ENCODE measurements at places on chromosomes 2 and 18.

DNA sequence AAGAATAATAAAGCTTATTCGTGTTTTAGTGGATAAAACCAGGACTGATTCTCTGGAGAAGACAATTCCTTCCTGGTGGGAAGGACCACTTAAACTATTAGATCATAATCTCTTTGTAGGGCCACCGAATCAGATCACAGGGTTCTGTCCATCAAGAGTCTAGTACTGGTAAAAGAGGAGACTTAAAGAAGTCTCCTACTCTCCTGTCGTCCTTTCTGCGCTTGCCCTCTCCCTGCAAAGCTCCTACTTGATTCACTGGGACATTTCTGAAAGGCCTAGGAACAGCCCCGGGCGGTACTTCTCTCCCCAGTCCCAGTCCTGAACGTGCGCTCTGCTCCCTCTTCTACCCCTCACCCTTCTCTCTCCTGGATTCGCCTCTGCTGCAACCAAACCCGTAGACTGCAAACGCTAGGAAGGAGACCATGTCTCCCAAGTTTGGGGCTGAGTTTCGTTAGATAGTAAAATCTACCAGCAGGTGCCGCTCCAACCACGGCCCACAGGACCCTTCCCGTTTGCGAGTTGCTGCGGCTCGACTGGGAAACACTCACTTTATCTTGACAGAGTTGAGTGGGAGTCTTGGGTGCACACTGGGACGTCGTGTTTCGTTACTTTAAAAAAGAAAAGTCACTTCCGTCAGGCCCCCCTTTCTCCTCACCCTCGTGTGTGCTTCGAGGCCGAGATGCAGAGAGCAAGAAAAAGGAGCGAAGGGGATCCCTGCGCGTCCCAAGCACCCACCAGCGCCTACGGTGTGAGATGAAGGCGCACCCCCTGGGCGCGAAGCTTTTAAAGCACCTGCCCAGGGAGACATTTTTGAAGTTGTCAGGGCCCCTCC, 923 bp downstream of the FIGLA start:
- DNase-seq = peak; percentile 60

- no peak for DNase-seq
These were observed 44.7 kb upstream of the SH3RF3 start for GRCh38 chr2:109084341-109084740.

DNA sequence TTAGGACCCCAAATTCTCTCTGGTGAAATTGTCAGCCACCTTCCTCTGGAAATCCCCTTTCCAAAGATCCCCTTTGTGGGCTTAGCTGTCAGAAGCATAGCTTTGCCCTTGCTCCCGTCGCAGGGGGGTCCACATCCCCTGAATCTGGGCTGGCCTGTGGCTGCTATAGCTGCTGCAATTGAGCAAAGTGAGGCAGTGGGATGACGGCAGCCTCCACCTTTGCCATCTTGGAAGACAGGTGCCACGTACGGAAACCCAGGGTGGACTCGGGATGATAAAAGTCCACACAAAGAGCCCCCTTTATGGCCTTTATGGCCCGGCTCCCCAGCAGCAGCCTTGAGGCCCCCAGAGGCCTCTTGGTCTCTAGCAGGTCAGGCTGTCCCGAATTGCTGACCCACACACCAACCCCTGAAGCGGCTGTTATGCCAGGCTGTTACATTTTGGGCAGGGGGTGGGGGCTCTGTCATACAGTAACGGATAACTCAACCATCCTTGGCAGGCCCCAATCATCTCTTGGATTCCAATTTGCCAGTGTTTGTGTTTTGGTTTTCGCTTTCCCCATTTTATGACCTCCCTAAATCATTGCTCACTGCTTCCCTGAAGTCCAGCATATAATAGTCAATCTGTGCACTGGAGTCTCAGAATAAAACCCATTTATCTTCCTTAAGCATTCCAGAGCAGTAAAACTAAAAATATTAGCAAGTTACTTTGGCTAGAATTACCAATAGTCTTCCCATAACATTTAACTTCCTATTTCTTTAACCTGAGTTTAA, 33.2 kb upstream of the ID2 start:
- no peak for DNase-seq

DNA sequence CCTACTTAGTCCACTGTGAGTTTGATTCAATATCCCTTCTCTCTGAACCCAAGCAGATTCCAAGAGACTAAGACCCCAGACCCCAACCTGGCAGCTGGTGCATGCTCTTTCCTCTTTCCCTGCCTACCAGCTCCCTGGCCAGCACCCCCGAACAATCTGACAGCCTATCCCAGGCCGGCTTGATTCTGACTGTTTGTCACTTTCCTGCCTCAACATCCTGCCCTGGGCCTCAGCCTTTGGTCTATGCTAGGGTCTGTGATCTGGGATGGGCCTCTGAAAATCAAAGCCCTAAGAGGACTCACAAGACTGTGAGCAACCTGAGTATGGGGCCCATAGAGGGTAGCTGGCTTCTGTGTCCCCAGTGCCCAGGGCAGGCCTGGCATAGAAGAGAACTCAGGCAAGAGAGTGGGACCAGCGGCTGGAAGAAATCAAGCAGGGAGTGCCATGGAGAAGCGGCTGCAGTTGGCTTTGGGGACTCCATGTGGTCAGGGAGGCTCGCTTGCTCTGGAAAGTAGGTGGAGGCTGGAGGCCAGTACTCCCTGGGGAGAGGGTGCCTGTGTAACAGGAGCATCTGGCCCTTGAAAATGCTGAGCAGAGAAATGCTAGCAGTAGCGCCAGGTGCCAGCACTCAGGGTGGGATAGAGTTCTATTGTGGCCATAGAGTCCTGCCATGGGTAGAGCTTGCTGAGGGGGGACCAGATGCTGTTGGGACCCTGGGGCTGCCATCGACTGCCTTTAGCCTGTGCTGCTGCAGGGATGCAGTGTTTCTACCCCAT, 343.9 kb downstream of the DYSF start:
- no peak for DNase-seq

DNA sequence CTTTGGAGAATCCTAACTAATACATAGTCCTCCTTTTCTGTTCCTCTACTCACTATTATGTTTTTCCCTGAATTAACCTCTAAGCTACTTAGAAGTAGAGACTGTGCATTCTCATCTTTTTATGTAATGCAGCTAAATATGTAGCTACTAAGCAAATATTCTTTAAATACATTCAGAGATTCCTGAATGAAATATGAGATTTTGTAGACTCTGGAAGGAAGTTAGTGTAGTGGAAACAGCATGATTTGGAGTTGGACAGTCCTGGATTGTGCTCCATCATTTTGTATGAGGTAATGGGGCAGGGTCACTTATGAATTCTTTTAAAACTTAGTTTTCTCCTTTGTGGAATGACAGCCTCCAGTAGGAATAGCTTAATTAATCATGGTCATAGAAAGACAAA, 24.7 kb upstream of the NT5C1B start:
- DNase-seq = no peak

DNA sequence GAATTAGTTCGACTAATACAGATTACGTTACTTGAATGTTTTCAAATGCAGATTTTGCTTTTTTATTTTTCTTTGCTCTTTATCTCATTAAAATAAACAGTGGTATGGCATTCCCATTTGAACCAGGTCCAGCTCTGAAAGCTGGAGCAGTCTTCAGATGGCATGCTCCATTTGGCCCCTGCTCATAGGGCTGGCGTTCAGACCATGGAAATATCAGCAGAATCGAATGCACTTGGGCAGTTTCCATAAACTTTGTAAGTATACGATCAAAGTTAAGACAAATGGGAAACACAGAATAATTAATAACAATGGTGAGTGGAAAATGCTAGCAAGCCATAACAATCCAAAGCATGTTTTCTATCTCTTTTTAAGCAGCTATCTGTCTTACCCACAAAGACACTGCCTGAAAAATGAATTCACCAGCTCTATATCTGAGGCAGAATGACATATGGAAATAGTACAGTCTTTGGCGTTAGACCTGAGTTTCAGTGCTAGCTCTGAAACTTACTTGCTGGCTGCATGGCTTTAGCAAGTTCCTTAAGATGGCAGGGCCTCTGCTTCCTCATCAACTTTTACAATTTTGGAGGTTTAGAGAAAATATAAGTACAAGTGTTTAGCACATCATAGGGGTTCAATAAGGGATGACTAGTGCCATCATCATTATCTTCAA, 131.6 kb downstream of the BCL2 start:
- no peak for DNase-seq

DNA sequence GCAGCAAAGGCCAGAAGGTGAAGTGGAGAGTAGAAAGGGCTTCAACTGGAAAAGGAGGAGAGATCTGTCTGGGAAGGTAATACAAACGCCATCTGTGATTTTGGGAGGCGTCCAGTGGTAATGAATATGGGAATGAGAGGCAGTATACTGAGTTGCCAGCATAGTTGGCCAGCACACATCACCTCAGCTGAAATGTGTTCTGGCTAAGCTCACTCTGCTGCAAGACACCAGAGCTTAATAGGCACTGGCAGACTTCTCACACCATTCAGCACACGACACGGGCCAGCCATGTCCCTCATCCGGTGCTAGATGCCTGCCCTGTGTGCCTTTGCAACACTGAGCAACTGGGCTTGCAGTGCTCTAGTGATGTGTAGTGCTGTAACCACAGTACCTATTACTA, 277.1 kb downstream of the PIEZO2 start:
- DNase-seq = no peak

DNA sequence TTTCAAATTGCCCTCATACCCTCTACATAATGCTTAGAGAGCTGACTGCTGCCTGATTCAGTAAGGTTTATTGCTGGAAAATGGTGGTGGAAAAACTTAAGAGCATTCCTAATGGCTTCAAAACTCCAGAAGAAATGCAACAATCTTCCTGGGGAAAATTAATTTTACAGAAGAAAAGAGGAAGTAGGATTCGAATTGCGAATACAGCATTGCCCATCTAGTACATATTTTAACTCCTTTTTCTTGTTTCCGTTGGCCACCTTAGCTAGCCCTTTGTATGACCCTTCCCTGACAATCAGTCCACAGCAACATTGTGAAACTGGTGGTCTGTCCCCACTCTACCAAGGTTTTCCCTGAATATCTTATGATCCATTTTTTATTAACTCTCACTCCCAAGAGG, 224.7 kb downstream of the MTX2 start:
- no peak for DNase-seq

- DNase-seq = peak; percentile 67
These were observed 163.5 kb downstream of the GLI2 start for GRCh38 chr2:120898961-120899750.

DNA sequence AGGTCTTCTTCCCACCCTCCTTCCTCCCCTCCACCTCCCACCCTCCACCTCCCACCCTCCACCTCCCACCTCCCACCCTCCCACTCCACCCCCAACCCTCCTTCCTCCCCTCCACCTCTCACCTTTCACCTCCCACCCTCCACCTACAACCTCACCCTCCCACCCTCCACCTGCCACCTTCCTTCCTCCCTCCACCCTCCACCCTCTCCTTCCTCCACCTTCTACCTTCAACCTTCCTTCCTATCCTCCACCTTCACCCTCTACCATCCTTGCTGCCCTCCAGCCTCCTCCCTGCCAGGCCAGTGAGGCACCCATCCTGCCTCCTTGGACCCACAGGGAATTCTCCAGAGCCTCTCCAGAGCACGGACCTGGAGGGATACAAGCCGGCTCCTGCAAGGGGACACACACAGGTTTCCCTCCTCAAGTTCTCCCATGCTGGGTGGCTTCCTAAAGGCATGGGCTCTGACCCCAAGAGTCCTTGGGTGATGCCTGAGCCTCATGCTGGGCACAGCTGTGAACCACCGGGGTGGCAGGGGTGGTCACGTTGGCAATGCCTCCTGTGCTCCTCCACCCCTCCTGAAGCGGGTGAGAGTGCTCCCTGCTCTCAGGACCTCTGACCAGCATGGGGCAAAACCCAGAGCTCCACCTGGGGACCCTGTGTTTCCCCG, 293.0 kb downstream of the NDUFA10 start:
- no peak for DNase-seq

GRCh38 chr2:205996161-205996560, 89.8 kb downstream of the INO80D start:
- no peak for DNase-seq

DNA sequence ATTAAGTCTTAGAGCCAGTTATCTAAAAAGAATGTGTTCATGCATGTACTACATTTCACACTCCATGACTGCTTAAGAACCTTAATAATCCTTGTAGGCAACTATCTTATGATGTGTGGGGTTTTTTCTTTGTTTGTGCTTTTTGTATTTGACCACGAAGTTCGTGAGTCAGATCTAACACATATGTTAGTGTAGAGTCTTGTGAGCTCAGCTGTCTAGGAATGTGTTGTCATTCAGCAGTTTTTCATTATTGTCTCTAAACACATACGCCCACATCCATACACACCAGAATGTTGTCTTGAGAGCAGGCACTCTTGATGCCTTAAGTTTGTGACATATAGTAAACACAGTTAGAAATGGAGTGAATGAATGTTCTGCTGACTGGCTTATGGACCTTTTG, 38.4 kb downstream of the CAB39 start:
- DNase-seq = no peak

DNA sequence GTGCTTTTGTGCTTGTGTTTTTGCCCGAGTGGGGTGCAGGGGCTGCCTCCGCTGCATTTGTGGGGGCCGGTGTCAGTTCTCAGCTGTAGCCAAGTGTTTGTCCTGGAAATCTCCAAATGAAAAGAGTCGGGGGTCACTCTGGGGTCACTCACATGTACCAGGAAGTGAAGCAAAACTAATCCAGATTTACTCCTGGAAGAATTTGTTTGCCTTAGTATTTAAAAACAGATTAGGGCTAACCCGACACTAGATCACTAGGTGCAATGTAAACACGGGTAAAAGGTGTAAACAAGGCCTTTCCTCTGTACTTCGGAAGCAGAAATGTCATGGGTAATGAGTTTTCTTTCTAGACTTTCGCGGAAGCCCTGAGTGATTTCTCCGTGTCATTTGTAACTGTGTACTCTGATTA, 50.3 kb downstream of the GBX2 start:
- no peak for DNase-seq

DNA sequence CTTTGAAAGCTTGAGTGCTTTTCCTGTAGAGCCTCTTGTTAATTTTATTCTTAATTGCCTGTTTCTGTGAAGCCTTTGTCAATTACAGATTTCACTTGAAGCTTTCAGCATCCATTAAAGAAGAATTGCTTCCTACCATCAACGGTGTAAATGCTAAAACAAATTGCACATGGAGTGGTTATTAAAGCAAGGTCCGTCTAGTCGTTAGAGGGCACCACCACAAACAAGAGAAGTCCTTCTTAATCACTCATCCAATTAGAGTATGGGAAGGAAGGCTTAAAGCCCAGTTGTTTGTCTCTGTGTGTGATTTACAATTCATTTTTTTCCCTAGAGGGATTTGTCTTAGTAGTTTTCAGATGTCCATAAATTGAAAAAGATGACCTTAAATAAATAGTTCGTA, 1.6 kb downstream of the KCNJ3 start:
- no peak for DNase-seq

- no peak for DNase-seq
These were observed 47.9 kb upstream of the RAB27B start for GRCh38 chr18:54780285-54780861.

All from right cardiac atrium (tissue), 5 donors.